ENCODE measurements at places on chromosomes 1 and 21. TPM values are rescaled to one million over a fixed set of nuclear protein-coding genes. Genes with fewer than 3 reads are reported as not detected.

The PINK1 gene
- total RNA-seq: 78.5 TPM

The FAM177B gene
- total RNA-seq: not detected

The IL19 gene
- not detected for total RNA-seq

The AADACL3 gene
- total RNA-seq: not detected

The ADAMTS4 gene
- 0.91 TPM for total RNA-seq

The CD34 gene
- total RNA-seq: not detected

The ERICH3 gene
- not detected for total RNA-seq

The SPRR2F gene
- total RNA-seq: not detected

The FMO4 gene
- total RNA-seq: 0.39 TPM

The OPTC gene
- total RNA-seq: not detected

The GALE gene
- total RNA-seq: 110 TPM

The FMO2 gene
- total RNA-seq: not detected

DNA sequence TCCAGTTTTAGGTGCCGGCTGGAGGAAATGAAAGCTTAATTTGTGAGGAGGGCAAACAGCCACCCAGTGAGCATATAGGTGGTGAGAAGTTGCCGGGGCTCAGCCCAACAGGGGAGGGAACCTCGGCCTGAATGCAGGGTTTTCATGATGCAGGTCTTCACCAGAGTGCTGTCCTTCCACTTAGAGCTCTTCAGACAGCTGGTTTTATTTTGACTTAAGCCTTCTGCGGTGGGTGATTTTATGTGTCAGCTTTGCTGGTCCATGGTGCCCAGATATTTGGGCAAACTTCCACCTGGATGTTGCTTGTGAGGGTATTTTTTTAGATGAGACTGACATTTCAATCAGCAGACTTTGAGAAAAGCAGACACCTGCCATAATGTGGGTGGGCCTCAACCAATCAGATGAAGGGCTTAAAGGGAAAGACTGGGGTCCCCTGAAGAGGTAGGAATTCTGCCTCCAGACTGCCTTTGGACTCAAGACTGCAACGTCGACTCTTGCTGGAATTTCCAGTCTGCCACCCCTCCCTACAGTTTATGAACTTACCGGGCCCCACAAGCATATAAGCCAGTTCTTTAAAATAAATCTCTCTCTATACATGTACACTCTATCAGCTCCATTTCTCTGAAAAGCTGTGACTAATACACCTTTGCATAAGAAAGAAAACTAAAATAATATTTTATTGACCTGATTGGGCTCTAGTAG, 72.8 kb downstream of the RHOU start:
- no peak for DNase-seq

- DNase-seq: no peak
Observed at GRCh38 chr1:52727114-52727586, 897 bp downstream of the ZYG11B start.

DNA sequence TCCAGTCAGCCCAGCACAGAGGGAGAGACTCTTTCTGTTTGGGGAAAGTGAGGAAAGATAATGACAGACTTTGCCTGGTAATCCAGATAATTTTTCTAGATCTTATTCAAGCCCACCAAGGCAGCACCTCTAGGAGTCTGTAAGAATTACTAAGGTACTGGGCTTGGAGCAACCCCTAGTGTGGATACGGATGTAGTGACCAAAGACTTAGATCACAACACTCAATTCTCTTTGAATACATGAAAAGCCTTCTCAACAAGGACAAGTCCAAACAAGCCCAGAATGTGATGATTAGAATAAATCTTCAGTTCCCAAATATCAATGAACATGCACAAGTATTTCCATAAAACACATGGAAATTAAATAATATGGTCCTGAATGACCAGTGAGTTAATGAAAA, 206.9 kb downstream of the MRPL39 start:
- no peak for DNase-seq

DNA sequence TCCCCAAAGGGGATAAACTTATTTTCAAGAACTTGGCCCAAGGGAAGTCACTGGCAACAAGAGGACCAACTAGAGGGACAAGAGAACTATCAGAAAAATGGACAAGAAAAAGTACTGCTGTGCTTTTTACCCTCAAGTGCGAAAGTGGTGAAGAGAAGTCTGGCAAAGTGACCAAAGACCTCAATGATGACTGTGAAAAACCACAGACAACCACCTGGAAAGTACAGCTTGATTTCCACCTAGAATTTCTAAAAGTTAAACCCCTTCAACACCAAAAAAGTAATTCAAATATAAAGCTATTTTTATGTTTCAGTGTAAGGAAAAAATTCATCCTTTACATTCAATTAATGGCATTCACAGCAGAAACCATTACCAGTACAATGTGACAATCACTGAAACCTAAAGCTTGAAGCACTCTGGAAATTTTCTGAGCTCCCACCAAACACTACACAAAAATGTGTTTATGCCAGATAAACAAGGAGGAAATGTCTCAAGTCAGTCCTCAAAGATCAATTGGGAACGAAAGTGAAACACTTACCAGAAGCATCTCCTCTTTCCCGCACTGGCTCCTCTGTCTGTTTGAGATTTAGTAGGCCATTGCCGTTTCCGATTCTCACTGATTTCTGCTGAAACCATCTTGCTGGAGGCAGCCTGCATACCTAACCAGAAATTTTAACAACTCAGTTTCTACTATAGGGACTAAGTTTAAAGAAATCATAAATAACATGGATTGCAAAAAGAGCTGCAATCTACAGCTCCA, 8.3 kb downstream of the SDE2 start:
- DNase-seq: no peak

- no peak for DNase-seq
Observed at GRCh38 chr21:33151941-33152731, 77.6 kb upstream of the IFNAR2 start.

- no peak for DNase-seq
Observed at GRCh38 chr1:53517109-53517508, 57.9 kb downstream of the DMRTB1 start.

DNA sequence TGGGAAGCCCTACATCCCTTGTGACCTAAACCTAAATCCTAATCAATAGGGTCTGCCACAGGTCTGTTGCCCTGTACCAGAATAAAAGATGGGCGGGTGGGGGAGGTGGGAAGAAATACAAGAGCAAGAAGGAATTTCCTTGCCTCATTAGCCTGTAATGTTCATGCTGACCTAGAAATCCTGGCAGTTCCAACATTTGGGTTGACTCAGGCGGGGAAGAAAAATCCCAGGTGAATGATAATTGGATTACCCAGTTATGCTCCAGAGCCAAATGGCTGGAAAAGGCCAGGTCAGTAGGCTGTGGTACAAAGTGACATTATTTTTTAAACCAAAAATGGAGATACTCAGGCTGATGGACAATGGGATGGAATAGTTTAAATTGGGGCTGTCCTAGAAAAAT, 27.3 kb upstream of the A3GALT2 start:
- peak; percentile 71 for DNase-seq

DNA sequence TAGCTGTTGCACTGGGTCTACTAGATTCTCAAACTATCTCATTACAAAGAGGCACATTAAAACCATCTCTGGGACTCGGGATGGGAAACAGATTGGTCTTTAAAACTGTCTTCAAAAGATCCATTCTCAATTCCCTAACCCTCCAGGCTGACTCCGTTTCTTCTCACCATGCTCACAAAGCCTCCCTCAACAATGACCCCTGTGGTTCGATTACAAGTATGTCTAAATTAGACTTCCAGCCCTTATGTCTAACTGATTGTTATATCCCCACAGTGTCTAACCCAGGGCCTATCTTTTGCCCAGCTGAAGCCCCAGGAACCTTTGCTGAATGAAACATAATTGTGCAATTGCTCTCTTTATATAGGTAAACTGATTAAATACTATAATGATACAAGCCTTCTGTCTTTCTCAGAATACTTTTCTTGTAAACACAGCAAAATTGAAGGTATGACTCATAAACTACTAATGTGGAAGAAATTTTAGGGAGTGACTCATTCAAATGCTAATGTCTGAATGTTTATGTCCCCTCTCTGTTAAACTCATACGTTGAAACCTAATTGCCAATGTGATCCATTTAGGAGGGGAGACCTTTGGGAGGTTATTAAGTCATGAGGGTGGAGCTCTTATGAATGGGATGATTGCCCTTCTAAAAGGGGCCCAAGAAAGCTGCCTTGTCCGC, 65.6 kb upstream of the DAB1 start:
- DNase-seq: peak; percentile 42

DNA sequence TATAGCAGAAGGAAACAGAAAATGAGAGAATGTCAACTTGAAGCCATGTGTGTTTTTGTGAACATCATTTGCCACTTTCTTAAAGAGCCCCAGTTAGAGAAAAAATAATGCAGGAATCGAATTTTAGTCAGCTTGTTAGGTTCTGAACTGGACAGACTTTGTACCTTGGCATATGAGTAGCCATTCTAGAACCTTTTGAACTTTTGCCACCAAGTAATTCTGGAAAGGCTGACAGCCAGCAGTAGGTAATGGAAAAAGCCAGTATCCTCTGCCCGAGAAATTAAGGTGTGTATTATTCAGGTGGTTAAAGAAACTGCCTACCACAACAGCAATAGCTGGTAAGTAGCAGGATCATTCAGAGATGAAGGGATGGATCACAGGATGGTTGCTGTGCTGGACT, 20.7 kb downstream of the LRRC8D start:
- DNase-seq: no peak

- DNase-seq: no peak
Observed at GRCh38 chr1:200464784-200465400, 55.1 kb upstream of the ZNF281 start.

DNA sequence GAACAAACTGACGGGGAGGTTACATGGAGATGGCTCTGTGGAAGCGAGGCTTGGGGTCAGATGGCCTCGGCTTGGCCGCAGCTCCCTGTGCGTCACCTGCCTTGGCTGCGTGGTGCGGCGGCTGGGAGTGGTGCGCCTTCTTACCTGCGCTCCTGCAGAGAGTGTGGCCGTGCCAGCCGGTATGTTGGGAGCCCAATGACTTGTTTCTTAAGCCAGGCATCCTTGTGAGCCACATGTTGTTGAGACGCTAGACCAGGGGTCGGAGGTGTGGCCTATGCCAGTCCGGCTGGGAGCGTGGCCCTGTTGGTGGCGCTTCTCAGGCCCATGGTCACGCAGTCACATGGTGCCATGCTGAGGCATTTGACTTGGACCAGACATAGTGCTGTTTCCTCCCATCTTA, 10.5 kb downstream of the SLX9 start:
- DNase-seq: no peak

DNA sequence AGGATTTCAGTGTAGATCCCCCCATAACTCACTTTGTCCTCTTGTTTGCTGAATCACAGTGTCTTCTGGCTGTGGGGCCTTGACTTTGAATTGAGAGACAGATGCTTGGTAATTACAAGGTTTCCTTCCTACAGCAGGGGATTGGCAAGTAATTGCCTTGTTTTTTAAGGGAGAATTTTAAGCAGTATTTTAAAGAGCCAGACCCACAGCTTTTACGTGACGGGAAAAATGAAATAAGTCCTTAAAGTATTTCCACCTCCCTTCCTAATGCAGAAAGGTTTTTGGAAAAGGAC, 41.0 kb downstream of the PGBD5 start:
- DNase-seq: no peak

GRCh38 chr1:70840260-70840953, 207.2 kb downstream of the PTGER3 start:
- DNase-seq: no peak

GRCh38 chr1:64466033-64466432, 3.9 kb upstream of the CACHD1 start:
- no peak for DNase-seq

DNA sequence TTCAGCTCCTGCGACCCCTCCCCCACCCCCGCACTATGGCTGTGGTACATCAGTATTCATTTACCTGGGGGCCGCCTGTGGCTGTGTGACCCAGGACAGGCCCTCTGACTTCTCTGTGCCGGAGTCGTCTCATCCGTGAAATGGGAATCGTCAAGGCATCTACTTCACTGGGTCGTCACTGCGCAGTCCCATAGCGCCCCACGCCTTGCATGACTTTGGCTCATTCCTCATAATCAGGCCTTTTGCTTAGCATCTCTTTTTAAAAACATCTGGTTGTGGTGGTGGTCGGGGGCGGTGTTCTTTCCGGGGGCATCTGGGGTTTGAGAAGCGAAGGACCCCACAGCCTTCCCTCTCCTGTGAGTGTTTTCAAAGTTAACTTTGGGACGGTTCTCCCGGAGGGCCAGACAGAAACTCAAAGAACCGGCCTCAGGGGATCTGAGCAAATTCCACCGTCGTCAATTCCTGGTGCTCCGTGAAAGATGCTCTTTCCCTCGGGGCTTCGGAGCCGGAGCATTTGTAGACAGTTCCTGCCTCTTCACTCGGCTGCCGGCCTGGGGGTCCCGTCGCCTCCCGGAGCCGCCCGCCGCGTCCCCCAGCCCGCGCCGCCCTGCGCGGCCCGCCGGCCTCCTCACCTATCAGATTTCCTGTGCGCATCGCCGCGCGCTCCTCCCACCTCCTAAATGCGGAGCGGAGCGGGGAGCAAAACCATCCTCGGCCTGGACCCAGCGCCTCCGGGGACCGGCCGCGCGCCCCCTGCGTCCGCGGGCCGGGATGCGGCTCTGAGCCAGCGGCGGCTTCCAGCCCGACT, at the start of gene B3GALT5:
Gene B3GALT5, plus strand, starts transcription at position 708 of the 808 bp plus-strand sequence. CDS start 47,620 bp downstream, outside the sequence.
- peak; percentile 74 for DNase-seq

- DNase-seq: peak; percentile 33
Observed at GRCh38 chr21:34935452-34935851, 113.7 kb downstream of the RUNX1 start.

GRCh38 chr1:47765742-47766485, 231.3 kb downstream of the TRABD2B start:
- DNase-seq: no peak

DNA sequence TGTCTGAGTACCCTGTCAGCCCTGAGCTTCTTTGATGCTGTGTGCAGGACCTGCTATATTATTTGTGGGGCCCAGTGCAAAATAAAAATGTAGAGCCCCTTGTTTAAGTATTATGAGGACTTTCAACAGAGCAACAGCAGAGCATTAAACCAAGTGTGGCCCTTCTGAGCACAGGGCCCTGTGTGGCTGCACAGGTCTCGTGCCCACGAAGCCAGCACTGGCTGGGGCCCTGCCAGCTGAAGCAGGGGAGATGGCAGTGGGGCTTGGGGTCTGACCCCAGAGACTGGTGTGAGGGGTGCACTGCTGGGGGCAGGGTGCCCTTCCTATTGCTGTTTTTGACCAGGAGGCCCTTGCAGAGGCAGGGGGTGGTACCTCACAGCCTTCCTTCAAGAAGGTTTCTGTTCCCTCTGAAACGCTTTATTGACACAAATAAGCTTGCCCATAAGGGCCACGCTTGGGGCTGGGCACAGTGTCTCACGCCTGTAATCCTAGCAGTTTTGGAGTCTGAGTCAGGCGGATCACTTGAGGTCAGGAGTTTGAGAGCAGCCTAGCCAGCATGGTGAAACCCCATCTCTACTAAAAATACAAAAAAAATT, 2.2 kb upstream of the SEMA4A start:
- DNase-seq: peak; percentile 72

DNA sequence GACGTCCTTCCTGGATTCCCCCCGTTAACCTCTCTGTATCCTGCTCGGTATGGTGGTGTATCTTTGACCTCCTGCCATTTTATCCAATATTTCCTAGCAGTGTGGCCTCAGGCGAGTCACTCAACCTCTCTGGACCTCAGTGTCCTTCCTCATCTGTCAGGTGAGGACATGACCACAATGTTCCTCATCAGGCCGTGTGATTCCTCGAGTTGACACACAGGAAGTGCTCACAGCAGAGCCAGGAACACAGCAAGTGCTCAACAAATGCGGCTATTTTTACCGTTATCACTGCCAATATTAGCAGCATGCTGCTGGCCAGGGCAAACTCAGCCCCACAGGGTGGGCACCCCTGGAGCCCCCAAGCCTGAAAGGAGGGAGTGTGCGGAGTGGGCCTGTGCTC, 450.2 kb downstream of the KIF26B start:
- no peak for DNase-seq

- no peak for DNase-seq
Observed at GRCh38 chr1:21821385-21822019, 9.4 kb downstream of the LDLRAD2 start.

GRCh38 chr21:41815652-41816582, 49.1 kb upstream of the RIPK4 start:
- peak; percentile 47 for DNase-seq

Measured in Daoy (cell line).